ENCODE measurements at places on chromosomes 1 and 21.

DNA sequence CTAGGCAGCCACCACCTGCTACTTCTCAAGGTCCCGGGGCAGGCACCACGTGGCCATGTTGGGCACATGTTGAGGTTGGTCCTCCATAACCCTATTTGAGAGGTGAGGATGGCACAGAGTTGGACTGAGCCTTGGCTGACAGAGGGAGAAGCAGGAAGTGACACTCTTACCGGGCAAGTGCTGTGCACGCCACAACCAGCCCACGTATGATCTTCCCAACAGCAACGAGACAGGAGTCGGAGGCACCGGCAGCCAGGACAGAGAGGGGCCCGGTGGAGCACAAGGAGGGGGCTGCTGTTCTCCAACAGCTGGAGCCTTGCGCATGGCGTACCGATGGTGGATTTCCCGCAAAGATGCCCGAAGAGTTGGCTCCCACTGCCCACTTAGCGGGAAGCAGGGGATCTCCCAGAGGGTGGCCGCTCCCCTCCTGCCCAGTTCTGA is 3.4 kb downstream of the CLEC20A start:
- no peak for DNase-seq

GRCh38 chr21:42040411-42041180 is 30.4 kb upstream of the ZBTB21 start:
- DNase-seq = no peak

GRCh38 chr1:106889583-106889982 is 166.9 kb upstream of the PRMT6 start:
- no peak for DNase-seq

DNA sequence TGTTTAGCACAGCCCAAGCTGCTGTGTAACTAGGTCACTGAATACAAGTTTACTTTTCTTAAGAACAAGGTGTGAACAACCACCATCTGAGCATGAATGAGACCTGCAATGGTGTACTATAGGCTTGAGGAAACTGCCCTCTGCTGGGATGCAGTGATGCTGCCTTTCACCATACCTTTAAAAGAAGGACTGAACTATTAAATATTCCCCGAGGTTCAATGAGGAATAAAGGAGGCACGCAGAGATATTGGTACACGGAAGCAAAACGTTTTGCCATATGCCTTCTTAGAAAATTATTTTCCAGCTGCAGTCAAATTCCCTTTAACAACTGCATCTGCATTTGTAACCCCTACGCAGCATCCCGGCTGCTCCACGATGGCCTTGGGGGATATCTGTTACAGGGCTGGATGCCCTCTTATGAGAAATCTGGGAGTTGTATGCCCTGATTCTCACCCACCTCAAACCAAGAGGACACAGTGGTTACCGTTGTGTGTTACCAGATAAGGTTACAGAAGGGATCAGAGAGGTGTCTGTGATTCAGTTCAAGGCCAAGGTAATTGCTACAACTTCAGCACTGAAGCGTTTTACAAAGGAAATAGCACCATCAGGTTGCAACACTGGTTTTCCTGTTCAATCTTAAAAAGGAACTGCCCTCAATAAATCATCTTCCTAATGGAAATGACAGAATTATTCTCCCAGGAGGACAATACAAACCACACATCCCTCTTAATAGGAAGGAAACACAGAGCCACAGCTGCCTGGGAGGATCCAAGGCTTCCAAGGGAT is 470.5 kb downstream of the LTN1 start:
- DNase-seq = no peak

GRCh38 chr1:21752186-21752585 is 30.8 kb downstream of the USP48 start:
- DNase-seq = no peak

DNA sequence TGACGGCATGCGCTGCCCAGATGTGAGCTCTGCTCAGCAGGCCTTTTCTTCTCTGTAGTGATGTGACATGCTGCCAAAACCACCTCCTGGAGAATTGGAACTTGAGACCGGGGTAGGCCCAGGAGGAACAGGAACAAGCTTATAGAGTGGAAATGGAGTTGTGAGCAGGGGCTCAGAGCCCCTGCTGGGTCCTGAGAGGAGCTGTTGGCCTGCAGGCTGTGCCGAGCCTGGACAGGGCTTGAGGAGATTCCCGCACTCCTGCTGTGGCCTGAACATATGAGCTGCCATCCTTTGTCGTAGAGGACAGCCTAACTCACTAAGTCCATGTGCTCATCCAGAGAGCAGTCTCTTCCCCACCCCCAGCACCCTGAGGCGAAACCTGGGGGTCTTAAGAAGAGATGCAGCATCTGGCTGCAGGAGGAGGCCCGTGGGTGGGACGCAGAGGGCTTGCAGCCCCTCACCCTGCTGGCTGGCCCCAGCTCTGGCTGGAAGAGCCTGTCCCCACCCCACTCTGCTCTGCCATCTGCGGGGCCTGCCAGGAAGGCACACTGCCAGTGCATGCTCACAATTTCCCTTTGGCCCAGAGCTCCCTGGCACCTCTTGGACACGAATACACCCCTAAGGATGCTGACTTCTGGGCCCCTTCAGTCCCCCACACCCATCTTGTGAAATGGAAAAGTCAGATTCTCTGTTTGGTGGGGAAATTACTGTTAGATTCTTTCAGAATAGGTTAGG is 42.5 kb downstream of the PTPRF start:
- DNase-seq = no peak

DNA sequence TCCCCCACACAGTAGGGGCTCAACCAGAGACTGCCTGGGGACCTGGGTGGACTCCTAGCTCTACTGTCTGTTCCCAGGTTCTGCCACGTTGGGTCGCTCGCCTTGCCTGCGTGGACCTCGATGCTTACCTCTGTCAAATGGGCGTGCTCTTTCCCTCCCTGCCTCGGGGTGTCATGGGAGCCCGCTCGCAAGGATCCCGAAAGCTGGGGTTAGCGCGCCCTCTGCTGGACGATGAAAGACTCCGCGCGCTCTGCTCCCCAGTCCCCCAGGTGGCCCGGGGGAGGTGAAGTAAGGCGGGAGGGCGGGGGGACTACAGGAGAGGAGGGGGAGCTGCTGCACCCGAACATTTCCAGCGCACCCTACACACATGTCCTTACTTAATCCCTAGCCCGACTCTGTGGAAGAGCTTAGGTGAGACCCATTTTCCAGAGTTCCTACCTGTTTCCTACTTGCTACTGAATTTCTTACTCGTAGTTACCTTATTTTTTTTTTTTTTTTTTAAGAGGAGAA is 2.3 kb upstream of the BSND start:
- peak; percentile 72 for DNase-seq

GRCh38 chr1:204130981-204131892 is 20.6 kb downstream of the ETNK2 start:
- no peak for DNase-seq

GRCh38 chr1:178282949-178283367 is 189.1 kb downstream of the RASAL2 start:
- no peak for DNase-seq

GRCh38 chr1:223551610-223552009 is 113.9 kb downstream of the CAPN8 start:
- DNase-seq = no peak

GRCh38 chr1:41452704-41453290 is 31.7 kb downstream of the EDN2 start:
- no peak for DNase-seq

DNA sequence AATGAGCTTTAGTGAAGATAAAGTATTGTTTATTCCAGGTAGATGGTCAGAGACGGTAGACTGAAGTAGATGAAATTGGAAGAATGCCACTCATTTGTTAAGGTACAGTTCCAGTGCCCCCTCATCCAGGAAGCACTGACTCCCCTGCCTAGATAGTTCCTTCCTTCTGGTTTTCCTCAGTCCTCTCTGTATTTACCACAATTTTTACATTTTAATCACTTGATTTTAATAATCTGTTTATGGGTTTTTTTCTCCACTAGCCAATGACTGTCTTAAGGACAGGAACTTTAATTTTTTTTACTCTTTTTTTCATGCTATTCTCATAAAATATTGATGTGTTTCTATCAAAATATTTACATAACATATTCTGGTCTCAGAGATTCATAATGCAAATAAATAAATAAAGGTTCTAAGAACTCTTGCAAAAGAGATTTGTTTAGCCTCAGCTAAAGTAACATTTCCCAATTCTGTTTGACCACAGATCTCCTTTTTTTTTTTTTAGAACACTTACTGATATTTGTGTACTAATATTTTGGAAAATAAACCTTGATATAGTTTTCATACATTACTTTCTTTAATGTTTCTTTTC is 651.6 kb downstream of the PLPP3 start:
- no peak for DNase-seq

DNA sequence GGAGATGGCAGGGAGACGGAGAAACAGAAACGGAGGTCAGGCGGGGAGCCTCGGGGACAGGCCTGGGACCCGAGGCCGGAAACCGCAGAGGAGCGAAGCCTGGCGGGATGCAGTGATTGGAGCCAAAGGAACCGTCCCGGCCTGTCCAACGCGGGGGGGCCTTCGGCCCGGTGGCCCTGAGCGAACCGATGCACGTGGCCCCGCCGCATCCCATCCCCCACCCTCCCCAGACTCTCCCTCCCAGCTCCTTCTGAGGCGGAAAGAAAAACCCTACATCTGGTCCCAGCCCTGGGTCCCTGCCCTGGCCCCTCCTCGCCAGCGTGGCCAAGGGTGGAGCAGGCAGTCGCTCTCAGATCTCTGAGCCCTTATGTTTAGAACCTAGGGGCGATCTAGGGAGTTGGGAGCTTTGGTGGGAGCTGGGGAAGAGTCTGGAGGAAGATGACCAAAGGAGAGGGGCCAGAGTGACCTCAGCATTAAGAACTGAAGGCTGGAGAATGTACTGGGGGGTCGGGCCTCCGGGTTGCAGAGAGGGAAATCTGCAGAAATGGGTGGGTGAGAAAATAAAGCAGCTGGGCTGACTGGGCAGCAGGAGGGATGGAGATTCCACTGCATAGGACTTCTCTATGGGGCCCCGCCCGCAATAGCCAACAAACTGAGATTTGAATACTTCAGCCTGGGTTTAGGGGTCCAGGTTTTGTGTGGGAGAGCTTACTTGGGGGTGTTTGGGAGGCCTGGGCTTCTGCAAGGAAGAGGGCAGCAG is 1.5 kb upstream of the CRABP2 start:
- peak; percentile 24 for DNase-seq

DNA sequence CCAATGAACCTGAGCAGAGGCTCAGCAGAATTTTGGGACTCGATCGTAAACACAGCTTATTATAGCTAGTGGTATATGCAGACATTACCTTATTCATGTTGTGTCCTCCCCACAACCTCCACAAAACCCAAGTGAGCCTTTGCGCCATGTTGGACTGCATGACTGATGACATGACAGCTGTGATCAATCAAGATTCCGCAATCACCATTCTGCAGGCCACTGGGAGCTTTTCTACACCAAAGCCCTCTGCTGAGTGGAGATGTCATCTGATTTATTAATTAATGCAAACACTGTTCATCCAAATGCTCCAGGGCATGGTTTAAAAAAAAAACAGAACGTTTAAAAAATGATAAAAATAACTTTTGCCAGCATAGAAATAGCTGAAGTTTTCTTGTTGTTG is 7.9 kb upstream of the SRP9 start:
- no peak for DNase-seq

GRCh38 chr1:215477632-215478031 is 89.5 kb upstream of the KCTD3 start:
- DNase-seq = no peak

DNA sequence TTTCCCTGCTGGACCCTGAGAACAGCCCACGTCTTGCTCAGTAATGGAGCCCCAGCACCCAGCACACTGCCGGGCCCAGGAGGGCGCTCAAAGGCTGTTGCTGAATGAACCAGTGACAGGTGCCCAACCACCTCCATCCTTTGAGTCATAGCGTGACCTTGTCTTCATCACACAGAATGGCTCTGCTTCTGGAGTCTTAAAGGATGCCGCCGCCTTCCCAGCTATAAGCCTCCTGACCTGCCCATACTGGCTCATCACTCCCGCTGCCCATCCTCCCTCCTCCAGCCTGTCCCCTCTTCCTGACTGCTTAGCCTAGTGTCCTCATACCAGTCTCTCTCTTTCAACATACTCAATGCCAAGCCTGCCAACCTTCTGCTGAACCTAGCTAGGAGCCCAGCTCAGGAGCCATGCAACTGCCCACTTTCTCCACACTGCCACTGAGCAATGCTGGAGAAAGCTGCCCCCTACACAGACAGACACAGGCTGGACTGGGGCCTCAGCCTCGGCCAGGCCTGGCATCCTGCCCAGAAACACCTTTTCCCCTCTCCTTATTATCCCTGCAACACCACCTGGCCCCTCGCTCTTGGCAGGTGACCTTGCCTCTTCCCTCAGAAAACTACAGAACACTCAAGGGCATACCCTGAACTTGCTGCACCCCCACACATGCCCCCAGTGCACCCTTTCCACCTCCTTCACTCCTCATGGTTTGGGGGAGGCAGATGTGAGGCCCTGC is 14.1 kb downstream of the TTC39A start:
- DNase-seq = no peak

- no peak for DNase-seq
Observed at GRCh38 chr21:39696618-39697017, 48.4 kb upstream of the IGSF5 start.

DNA sequence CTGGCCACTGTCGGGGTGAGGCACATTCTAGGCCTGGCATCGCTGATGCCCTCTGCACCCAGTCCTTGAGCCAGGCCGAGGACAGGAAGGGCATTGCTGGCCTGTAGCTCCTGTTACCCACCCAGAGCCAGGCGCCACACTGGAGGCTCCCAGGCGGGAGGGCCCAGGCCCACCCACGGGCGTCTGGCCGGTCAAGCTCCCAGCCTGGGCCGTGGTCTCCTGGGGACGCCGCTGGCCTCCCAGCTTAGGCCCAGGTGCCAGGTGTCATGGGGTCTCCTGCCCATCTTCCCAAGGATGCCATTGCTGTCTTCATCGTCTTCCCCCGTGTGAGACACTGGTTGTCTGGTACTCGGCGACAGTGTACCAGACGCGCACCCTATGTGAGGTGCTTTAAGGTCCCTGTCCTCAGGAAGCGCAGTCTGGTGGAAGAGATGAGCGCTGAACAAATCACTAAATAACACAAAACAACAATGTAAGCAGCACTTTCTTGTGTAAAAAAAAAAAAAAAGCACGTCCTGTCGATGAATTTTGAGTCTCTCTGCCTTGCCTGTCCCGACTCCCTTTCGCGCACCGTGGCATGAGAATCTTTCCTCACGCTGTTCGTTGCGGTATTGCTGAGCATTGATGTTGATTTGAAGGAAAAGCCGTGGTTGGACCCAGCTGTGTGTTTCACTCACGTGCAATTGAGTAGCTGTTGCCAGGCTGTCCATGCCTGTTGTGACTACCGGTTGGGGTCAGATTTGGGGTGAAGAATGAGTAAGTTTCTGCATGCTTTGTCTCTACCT is 27.0 kb upstream of the TRAPPC10 start:
- DNase-seq = no peak

DNA sequence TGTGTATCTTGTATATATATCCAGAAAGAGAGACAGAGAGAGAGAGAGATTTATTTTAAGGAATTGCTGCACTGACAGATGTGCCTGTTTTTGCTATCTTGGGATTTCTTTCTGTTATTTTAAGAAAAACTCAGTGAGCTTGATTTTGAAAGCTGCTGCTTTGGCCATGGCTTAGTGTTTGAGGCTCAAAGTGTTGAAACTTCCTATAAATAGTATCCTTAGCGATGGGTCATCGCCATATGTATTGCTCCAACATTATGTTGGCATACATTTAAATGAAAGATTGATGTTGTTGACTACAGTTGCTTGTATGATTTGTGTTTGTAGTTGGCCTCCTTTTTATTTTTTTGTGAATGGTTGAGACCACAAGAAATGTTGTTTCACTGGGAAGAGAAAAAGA is 29.0 kb upstream of the NTPCR start:
- no peak for DNase-seq

- DNase-seq = no peak
Observed at GRCh38 chr1:47720111-47720510, 277.1 kb downstream of the TRABD2B start.

Measured in activated CD4-positive, alpha-beta T cell treated with anti-CD3 and anti-CD28 coated beads, Interleukin-2, amount 50 U/mL, for 4 hours (primary cell).